ENCODE measurements at places on chromosomes 13 and 19.

DNA sequence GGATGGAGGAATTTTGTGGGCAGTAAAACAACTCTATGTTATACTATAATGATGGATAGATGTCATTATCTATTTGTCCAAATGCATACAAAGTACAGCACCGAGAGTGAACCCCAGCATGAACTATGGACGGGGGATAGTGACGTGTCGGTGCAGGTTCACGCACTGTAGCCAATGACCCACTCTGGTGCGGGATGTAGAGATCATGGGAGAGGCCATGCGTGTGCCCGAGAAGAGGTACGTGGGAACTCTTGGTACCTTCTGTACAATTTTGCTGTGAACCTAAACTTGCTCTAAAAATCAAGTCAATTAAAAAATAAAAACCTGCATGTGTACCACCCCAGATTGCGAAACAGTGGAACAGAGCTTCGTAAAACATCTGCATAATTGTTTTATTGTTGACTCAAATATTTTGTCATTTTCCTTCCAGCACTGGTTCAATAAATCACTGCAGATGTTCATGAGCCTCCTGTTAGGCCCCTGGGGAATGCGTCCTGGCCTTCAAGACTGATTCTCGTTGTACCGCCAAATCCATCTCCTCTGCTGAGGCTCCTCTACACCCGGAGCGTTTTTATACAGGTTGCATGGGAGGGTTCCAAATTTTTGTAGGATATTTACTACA, 30.9 kb downstream of the COL4A1 start:
- DNase-seq = no peak

- DNase-seq = no peak
Measured at GRCh38 chr19:38194061-38194701, 29.8 kb downstream of the DPF1 start.

GRCh38 chr13:24671386-24672113, 8.7 kb upstream of the ATP12A start:
- DNase-seq = no peak

DNA sequence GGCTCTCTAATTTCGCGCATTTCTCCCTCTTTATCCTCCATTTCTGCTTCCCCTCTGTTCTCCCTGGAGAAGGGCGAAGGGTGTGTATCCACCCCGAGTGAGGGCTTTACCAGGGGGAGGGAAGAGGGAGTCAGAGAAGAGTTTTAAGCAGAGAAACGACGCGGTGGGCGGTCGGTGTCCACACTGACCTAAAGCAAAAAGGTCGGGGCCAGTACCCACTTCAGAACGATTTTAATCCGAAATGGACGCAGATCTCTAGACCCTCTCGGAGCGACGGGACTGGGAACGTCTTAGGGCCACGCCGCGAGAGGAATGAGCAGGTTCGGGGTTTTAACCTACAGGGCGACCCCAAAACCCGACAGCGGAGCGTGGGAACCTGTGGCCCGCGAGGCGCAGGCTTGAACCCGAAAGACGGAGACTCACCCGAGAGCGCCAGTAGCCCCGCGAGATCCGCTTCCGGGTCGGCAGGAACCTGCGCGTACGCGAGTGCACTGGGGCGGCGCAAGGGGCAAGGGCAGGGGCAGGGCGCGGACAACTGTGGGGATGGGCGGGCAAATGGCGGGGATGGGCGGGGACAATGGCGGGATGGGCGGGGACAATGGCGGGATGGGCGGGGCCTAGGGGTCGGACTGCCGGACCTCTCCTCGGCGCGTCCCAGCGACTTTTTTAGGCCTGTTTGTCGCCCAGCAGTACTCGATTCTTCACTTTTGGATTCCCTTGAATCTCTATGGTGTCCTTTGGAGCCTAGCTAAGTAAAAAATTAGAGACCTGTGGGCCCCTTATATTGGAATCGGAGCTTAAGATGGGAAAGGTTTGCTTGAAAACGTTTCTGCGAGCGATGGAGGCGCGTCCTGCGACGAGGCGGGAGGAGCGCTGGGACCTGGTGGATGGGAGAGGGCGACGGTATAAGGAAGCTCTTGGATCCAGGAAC, at the start of gene ZNF677:
Gene ZNF677 (minus strand): TSS at position 463 of the 931 bp plus-strand sequence. CDS start 3,323 bp downstream, outside the sequence.
- DNase-seq = peak; percentile 95

DNA sequence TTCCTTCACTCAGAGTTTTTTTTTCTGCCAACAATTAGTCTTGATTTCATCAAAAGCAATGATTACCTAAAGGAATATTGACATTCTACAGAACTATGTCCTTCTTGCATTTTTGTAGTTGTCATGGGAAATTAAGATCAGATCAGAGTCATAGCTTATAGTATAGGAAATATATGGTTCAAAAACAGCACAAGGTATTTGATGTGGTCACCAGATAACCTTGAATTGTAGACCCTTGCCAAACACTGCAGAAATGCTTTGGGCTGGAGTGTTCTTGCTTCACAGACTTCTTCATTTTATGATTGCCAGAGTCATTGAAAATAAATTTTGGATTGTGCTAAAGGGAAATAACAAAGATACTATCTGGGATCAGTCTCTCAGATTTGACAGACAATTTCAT, 103.7 kb downstream of the AKAP11 start:
- DNase-seq = no peak

- DNase-seq = no peak
Measured at GRCh38 chr13:50361282-50361681, 346.0 kb downstream of the KCNRG start.

GRCh38 chr19:15871570-15871969, 26.3 kb downstream of the CYP4F2 start:
- no peak for DNase-seq

DNA sequence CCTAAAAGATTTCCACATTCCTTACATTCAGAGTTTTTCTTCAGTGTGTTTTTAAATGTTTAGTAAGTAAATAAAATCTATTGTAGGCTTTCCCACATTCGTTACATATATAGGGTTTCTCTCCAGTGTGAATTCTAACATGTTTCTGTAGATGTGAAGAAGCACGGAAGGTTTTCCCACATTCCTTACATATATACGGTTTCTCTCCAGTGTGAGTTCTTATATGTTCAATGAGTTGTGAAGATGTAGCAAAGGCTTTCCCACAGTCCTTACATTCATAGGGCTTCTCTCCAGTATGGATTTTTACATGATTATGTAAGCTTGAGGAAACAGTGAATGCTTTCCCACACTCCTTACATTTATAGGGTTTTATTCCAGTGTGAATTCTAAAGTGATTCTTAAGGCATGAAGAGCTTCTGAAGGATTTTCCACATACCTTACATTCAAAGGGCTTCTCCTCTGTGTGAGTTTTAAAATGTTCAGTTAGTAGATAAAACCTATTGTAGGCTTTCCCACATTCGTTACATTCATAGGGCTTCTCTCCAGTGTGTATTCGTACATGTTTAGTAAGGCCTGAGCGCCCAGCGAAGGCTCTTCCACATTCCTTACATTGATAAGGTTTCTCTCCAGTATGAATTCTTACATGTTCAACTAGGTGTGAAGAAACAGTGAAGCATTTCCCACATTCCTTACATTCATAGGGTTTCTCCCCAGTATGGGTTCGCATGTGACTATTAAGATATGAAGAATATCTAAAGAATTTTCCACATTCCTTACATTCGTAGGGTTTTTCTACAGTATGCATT, 18.2 kb downstream of the ZNF121 start:
- DNase-seq = no peak

GRCh38 chr13:113533161-113533840, 42.8 kb upstream of the DCUN1D2 start:
- peak; percentile 53 for DNase-seq

DNA sequence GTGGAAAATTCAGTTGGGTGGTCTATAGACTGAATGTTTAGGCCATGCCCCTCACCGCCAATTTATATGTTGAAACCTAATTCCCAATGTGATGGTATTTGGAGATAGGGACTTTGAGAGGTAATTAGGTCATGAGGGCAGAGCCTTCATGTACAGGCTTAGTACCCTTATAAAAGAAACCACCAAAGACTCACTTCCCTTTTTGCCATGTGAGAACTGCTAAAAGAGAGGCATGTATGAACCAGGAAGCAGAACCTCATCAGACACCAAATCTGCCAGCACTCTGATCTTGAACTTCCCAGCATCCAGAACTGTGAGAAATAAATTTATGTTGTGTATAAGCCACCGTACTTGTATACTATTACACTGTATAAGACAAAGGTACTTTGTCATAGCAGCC, 40.6 kb downstream of the UQCRFS1 start:
- no peak for DNase-seq

DNA sequence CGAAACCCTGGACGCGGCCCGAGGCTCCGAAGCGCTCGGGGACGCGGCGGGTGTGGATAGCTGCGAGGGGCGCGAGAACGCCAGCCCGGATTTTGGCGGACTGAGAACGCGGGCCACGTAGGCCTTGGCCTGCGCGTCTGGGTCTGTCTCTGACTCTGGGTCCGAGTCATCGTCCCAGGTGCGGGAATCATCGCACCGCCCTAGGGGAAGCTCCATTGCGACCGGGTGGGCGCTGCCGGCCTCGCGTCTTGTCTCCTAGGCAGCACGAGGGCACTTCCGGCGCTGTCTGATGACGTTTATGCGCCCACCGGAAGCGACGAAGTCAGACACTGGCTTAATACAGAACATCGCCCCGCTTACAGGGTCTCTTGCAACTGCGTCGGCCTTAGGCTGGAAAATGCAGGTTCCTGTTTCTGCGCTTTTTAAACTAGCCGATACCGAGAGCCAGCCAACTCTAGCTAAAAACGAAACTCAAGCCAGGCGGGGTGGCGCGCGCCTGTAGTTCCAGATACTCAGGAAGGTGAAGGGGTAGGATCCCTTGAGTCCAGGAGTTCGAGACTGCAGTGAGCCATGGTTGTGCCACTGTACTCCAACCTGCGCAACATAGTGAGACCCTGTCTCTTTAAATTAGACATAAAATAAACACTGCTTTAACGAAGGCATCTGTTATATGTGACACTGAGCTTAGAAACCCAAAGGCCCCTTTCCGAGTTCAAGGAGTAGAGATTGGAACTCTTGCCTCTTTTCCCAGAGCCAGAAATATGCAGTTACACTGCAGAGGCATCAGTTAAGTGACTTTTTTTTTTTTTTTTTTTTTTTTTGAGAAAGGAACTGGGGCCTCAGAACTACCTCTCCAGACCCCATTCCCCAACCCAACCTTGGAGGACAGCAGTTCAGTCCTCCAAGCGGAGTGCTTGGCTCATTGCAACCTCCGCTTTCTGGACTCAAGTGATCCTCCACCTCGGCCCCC, at the start of gene FBXW9:
Gene FBXW9 (minus strand): TSS at position 266 of the 970 bp plus-strand sequence. CDS start 50 bp downstream, at position 216.
- DNase-seq = peak; percentile 98

DNA sequence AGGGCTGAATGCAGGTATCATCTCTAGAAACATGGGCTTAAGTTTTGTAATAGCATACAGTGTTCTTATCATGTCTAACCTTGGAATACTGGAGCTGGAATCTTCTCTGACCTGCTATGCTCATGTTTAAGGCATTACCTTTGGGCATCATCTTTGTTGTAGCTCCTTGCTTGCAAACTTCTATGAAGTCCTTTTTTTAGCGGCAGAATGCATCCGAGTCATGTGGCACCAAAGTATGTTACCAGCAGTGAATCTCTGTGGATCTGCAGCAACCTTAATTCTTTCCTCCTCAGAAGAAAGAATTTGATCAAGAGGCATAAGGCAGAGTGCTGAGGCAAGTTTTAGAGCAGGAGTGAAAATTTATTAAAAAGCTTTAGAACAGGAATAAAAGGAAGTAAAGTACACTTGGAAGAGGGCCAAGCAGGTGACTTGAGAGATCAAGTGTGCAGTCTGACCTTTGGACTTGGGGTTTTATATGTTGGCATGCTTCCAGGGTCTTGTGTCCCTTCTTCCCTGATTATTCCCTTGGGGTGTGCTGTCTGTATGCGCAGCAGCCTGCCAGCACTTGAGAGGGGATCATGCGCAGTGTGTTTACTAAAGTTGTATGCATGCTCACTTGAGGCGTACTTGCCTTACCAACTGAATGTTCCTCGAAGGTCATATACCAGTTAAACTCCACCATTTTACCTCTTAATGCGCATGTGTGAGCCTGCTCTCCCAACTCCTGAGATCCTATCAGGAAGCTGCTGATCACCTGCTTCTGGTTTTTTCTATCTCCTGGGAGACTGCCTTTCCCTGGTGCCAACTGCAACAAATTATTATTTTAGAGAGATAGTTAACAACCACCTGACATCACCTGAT, 115.5 kb downstream of the LACC1 start:
- DNase-seq = no peak

- no peak for DNase-seq
Measured at GRCh38 chr19:45382426-45382825, 12.1 kb upstream of the ERCC2 start.

GRCh38 chr19:40312533-40312932, 27.4 kb upstream of the AKT2 start:
- no peak for DNase-seq

DNA sequence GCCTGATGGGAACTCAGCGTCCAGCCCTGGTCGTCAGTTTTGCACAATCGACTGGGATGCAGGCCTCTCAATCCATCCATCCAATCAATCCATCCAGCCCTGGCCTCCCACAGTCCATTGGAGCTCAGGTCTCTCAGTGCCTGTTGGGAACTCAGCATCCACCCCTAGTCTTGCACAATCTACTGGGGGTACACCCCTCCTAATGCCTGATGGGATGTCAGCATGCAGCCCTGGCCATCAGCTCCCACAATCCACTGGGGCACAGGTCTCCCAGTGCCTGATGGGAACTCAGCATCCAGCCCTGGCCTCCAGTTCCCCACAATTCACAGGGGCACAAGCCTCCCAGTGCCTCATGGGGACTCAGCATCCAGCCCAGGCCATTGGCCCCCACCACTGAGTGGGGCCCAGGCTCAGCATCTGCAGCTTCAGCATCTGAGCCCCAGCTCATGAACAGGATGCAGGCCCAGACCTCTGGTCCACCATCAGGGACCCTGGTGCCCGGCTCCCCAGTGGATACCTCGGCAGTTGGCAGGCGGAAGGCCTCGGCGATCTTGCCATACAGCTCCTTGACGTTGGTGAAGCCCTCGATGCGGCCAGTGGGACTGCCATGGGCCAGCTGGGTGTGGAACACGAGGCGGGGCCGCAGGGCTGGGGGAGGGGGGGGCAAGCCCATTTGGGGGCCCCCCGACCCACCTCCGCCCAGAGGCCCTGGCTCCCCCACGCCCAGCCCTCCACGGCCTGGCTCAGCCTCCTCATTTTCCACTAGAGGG, 7.2 kb upstream of the PTGER1 start:
- no peak for DNase-seq

DNA sequence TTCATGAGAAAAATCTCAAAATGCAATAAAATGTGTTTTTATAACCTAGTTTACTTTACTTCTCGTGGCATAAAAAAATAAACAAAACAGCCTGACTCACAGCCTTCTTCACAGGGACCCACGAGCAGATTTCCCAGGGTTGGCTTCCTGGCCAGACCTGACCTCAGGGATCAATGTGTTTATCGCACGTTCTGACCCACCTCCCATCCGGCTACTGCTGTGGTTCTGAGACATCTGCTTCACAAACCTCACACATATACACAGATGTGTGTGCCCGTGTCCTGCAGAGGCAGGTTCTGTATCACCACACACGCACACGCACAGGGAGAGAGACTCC, 118.3 kb downstream of the COL4A2 start:
- DNase-seq = peak; percentile 45

GRCh38 chr19:40348961-40349507, 539 bp downstream of the PLD3 start:
- no peak for DNase-seq

- no peak for DNase-seq
Measured at GRCh38 chr19:17724655-17725054, 5.4 kb downstream of the MAP1S start.
